ENCODE measurements at places on chromosomes 4 and X.
A peak's percentile ranks its signal among the peaks of the same experiment; 100 is the strongest.

GRCh38 chr4:28358606-28359005 lies 1498.0 kb downstream of the STIM2 start:
- no peak for DNase-seq

DNA sequence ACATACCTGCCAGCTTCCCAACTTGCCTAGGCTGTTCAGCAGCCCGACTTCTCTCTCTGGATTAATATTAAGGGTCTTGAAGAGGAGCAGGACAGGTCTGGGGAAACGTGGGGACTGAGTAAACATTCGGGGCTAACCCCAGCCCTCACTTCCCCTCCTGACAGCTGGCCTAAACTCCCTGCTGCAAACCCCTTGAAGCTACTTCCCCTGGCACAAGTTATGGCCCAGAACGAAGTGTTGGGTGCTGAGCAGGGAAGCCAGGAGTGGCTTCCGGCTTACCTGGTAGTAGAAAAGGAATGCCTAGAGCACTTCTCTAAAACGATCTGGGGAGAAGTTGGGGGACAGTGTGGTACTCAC lies 200.0 kb downstream of the BCOR start:
- no peak for DNase-seq

DNA sequence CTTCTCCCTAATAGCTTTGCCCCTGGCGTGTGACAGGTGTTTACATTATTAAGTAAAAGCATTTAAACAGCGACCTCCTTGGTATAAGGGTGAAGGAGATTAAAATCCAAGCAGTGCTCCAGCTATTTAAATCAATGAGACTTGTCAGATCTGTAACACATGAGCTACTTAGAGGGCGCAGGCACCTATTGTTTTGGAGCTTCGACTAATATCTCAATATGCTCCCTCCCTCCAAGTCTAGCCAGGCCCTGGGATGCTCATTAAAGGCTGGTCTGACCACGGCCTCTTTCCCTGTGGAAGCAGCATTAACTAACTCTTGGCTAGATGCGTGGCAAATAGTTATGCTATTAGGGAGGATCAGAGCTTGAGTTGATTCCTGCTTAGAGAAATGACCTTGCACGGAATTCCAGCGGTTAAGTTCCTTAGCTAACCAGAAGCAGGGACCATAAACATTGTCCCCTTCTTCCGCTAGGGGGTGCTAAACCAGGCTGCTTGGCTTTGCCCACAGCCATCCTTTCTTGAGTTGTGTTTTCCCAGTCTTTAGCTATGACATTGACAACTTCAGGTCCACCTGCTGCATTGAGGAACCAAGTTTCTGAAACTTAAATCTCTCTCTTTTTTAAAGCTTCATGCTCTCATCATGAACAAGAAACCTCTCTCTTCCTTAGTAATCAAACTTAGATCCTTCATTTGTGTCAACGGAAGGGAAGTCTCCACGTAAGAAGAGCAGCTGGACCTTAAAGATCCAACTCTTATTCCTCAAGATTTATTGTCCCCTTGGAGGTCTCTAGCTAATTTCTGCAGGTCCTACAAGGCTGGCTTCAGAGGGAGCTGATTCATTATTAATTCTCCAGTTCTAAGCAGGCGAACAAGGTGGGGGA lies 80.7 kb upstream of the IGFBP7 start:
- DNase-seq = no peak

DNA sequence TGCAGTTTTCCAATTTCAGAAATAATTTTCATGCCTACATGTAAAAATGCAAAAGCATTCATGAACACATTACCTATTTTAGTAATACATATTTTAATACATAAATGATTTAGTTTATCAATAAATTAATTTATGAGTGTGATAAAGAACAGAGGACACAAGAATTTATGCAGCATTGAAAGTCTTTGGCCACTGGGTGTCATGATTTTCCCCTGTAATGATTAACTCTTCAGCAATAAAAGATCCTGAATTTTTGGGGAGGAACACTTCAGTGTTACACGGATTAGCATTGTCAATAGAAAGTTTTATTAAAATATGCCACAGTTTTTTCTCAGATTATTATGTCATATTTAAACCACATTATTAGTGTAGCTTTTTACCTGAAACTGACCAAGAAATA lies 8.6 kb upstream of the VCX2 start:
- DNase-seq = no peak

GRCh38 chr4:71941001-71941400 lies 90.8 kb upstream of the NPFFR2 start:
- DNase-seq = no peak

DNA sequence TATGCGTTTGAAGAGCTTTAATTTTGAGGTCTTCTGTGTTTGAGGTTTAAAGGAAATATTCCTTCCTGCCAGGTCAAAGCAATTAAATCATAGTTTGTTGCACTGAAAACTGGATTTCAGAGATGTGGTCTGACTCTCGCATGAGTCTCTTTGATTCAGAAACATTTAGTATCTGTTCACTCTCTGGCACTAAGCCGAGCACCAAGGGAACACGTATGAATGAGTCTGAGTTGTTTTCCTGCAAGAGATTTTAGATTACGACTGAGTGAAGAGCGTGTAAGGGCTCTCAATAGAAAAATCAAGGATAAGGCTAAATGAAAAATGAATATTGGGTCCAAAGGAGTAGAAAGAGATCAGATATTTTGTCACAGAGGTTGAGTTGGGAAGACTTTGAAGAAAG lies 875.4 kb upstream of the PRKX start:
- DNase-seq = no peak

DNA sequence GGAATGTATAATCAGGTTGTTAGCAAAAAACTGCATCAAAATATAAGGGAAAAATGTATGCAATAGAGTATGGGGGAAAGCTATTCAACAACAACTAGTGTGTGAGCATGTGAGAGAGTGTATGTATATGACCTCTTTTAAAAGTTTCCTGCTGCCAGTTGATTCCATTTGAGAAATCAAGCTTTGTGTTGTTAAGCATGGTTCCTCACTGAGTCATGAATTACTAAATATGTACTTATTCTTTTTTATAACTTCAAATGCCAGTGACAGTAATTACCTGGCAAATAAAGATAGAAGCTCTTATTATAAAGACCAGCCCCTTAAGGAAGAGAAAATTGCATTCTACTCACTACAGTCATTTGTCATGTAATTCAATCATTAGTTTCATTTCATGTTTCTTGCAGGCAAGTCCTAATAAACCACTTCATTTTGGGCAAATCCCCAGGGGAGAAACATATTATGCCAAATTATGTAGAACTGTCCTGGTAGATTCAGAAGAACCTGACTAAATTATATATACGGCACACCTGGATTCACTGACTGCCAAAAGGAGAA lies 19.2 kb downstream of the RASGEF1B start:
- DNase-seq = no peak

- no peak for DNase-seq
Measured at GRCh38 chrX:151923648-151924047, 11.0 kb downstream of the MAGEA4 start.

GRCh38 chrX:119801253-119802221 lies 10.1 kb upstream of the RPL39 start:
- DNase-seq = no peak

DNA sequence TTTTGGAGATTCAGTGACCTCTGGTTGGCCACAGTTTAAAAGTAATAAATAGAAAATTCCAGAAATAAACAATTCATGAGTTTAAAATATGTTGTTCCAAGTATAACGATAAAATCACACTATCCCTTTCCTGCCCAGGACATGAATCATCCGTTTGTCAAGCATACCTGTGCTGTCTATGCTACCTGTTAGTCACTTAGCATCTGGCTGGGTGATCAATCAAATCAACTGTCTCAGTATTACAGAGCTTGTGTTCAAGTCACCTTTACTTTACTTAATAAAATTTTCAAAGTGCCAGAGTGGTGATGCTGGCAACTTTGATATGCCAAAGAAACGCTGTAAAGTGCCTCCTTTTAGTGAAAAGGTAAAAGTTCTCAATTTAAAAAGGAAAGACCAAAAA lies 979.5 kb upstream of the NDST4 start:
- DNase-seq = no peak

DNA sequence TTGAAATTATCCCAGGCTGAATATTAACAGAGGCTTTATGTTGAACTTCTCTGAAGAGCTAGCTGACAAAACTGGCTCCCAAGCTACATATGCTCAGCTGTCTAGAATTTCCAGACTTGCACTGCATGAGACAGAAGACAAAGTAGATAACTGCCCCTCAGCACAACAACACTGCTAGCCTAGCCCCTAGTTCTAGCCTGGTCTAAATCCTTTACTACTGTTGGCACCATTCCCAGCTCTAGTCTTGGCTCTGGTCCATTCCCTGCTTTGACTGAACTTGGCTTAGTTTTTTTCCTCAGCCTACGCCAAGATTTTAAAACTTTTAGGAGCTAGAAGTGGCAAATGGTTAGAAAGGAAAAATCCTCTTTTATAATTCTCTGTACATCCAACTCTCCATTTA lies 7.6 kb upstream of the OPHN1 start:
- no peak for DNase-seq

- DNase-seq = no peak
Measured at GRCh38 chr4:133597251-133597650, 448.2 kb downstream of the PCDH10 start.

GRCh38 chrX:46912098-46912602 lies at the start of gene JADE3:
Gene JADE3 (plus strand): TSS chrX:46912421. CDS start chrX:46984895, 72,474 bp downstream.
- peak; percentile 92 for DNase-seq

- DNase-seq = no peak
Measured at GRCh38 chr4:73902038-73902637, 32.9 kb downstream of the CXCL1 start.

GRCh38 chrX:63050225-63050624 lies 300.9 kb downstream of the SPIN4 start:
- DNase-seq = no peak

DNA sequence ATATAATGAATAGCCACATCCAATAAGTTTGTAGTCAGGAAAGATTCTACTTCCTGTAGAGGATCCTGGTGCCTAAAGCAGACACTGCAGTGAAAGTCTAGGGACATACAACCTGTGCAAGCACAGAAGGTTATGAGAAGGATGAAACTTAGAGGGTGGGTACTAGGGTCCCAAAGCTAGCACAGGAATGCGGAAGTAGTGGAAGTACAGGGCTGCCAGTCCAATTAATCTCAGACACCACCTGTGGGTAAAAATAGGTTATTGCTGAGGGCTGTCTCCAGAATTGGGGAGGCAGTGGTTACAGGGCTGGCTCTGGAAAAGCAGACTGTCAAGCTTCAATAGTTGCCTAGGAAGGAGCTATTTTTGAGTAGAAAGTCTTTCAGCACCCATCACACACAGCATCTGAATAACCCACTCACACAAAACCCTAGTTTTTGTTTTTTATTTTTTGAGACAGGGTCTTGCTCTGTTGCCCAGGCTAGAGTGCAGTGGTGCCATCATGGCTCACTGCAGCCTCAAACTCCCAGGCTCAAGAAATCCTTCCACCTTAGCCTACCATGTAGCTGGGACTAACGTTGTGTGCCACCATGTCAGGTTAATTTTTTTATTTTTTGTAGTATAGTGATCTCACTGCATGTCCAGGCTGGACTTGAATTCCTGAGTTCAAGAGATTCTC lies 50.8 kb upstream of the ELF2 start:
- no peak for DNase-seq

DNA sequence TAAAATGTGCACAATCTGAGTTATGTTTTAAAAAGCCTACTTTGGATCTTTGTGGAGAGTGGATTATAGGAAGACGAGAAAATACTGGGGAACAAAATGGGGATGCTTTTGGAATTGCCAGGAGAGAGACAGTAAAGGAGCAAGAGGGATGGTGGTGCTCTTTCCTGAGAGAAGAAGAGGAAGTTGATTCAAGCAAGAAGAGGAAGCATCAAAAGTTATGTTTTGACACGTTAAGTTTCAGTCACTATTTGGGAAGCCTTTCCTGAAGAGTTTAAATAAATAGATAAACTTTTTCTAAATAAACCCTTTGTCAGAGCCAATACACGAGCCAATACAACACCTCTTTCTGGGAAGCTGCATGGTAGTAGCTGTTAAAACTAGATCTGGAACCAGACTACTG lies 394.1 kb downstream of the GALNTL6 start:
- DNase-seq = no peak

DNA sequence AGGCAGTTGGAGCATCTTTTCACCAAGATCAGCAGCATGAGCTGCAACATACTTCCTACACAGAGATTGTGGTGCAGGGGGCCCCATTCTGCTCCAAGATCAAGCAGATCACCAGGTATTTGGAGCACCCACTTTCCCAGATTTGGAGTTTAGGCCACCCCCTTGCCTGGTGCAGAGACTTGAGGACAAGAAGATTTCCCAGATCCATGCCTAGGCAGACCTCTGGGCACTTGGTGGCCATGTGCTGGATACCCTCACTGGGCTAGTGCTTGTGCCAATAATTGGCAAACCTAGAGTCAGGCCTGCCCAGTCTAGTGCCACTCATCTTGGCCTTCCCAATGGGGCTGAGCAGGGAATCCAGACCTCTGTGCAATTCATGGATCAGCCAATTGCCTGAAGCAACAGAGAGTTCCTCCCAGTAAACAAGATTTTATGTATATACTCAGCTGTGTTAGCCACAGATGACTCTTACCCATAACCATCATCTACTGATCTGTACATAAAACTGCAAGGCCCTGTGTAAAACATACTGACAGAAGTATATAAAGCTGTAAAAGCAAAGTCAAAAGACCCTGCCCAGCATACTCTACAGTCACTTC lies 228.4 kb upstream of the EMCN start:
- no peak for DNase-seq

DNA sequence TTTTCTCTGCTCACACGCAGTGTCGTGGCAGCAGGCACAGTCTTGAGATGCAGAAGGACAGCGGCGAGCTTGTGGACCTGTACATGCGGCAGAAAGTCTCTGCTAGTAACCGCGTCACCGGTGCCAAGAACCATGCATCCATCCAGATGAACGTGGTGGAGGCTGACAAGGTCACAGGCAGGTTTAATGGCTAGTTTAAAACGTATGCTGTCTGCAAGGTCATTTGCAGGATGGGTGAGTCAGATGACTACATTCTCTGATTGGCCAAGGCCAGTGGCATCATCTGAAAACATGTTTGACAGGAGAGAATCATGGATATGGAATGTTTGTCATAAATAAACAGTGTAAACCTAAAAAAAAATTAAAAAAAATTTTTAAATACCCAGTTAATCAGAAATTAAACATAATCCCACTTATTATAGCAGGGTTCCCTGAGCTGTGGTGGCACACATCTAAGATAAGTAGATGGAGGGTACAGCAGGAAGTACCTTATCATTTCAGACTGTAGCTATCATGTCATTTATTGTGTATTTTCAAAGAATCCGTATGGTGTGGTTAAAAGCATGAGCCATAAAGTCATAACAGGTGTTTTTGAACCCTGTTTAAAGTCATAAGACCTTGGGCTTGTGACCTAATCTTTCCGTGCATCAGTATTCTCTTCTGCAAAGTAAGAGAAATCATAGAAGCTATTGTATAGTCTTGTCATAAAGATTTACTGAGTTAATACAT lies 7.5 kb upstream of the BMP2K start:
- no peak for DNase-seq

- no peak for DNase-seq
Measured at GRCh38 chr4:22991576-22991975, 298.8 kb downstream of the GBA3 start.

DNA sequence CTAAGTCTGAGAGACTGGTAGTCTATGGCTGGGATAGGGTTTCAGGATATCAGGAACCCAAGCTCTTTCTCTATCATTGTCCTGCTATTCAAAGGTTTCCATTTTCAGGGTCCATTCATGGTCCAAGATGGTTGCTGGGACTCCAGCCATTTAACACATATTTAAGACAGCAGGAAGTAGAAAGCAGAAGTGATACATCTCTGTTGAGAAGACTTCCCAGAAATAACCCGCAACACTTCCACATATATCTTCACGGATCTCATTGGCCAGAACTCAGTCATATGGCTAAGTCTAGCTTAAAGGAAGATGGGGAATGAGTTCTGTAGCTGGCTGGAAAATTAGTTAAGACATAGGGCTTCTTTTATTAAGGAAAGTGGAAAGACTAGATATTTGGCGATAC lies 23.8 kb downstream of the CTSO start:
- DNase-seq = no peak

Measured in lower leg skin (tissue), 4 donors.